SK-N-SH (cell line): ENCODE measurements at places on chromosomes 7 and 10. TPM values are rescaled to one million over a fixed set of nuclear protein-coding genes. Genes with fewer than 3 reads are reported as not detected.

The CDC14C gene
- polyA plus RNA-seq: not detected in 2 replicates

The SPDYE2B gene
- polyA plus RNA-seq: not detected in 2 replicates

The CALML3 gene
- not detected in 2 replicates for polyA plus RNA-seq

The NAPEPLD gene
- polyA plus RNA-seq: 4.6 and 5.4 TPM in 2 replicates

The ICA1 gene
- polyA plus RNA-seq: 2.4 and 5.4 TPM in 2 replicates

The HMX2 gene
- not detected in 2 replicates for polyA plus RNA-seq

The ANKRD2 gene
- 0.72 and 0.99 TPM in 2 replicates for polyA plus RNA-seq

The CPA2 gene
- polyA plus RNA-seq: 0.03 TPM in 1 of 2 replicates, not detected in the other

The BMPER gene
- 18.2 and 20.0 TPM in 2 replicates for polyA plus RNA-seq

The GCK gene
- 1.1 and 1.6 TPM in 2 replicates for polyA plus RNA-seq
